A549 treated with DMSO at 1 μM for 4 hours (cell line): ENCODE measurements at places on chromosomes 2 and 18. TPM values are rescaled to one million over a fixed set of nuclear protein-coding genes. Genes with fewer than 3 reads are reported as not detected.

The CFAP53 gene
- total RNA-seq: 0.27 to 0.50 TPM (median 0.33 TPM) in 5 replicates

The TMEM185B gene
- total RNA-seq: 45.1 to 56.2 TPM (median 52.0 TPM) in 5 replicates

The TNFAIP6 gene
- total RNA-seq: 1.4 to 3.0 TPM (median 2.1 TPM) in 5 replicates

The PRSS56 gene
- 0.09 to 0.16 TPM (median 0.12 TPM) in 4 of 5 replicates, not detected in the other for total RNA-seq

The CNDP1 gene
- not detected in 5 replicates for total RNA-seq

The UGT1A3 gene
- 0.06 to 0.16 TPM (median 0.13 TPM) in 4 of 5 replicates, not detected in the other for total RNA-seq

The DSG4 gene
- 0.02 TPM in 1 of 5 replicates, not detected in the others for total RNA-seq

The NXPH2 gene
- total RNA-seq: not detected in 5 replicates

The SERPINB10 gene
- 0.22 TPM in 1 of 5 replicates, not detected in the others for total RNA-seq

The NTSR2 gene
- not detected in 5 replicates for total RNA-seq

The SERPINB11 gene
- 0.07 to 0.08 TPM in 2 of 5 replicates, not detected in the others for total RNA-seq

The ABCG5 gene
- total RNA-seq: not detected in 5 replicates

The CCDC141 gene
- not detected in 5 replicates for total RNA-seq

The EFHD1 gene
- total RNA-seq: 1.6 to 2.6 TPM (median 1.9 TPM) in 5 replicates

The ADD2 gene
- 23.1 to 29.2 TPM (median 25.3 TPM) in 5 replicates for total RNA-seq

The ATP8B1 gene
- 9.9 to 13.9 TPM (median 10.6 TPM) in 5 replicates for total RNA-seq

The CAPN13 gene
- total RNA-seq: 0.08 to 0.34 TPM (median 0.10 TPM) in 5 replicates

The CD207 gene
- not detected in 5 replicates for total RNA-seq

The CENPA gene
- 44.0 to 61.8 TPM (median 54.6 TPM) in 5 replicates for total RNA-seq
